ENCODE measurements at places on chromosomes 2 and 18. TPM values are rescaled to one million over a fixed set of nuclear protein-coding genes. Genes with fewer than 3 reads are reported as not detected.

DNA sequence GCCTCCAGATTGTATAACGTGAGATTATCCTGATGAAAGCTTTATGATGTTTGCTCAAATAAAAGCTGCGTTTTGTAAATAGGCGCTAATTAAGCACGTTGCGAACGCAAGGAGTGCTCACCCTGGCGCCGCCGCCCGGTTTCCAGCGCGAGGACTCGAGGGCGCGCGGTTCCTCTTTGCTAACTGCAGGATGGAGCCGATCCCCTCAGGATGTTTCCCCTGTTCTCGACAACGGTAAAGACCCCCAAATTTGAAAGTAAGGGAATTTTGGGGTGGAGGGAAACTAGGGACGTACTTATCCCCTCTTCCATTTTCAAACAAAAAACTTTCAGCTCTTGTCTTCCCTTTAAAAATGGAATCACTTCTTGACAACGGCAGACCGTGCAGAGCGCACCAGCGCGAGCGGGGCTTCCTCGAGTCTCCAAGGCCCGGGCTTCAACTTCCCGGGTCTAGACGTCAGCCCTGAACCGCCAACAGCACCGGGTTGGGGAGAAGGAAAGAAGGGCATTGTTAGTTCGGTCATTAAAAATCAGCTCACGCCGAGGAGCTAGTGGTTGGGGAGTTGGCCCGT, 1.1 kb upstream of the GBX2 start:
- H3K27me3 ChIP-seq, result peaks cover 63% of the 10 kb centered on the region
- H3K36me3 ChIP-seq, result no peaks in the 10 kb centered on the region
- peaks cover 22% of the 10 kb centered on the region for H3K4me1 ChIP-seq
- DNase-seq, result no peak

Gene THAP4
- 48.3 TPM for total RNA-seq

GRCh38 chr2:20446917-20447436, at the start of gene RHOB:
RHOB (plus strand) TSS chr2:20447074; CDS start chr2:20447466, 392 bp downstream.
- peak within 1 kb of the TSS; percentile 89 for H3K4me3 ChIP-seq
- peak; percentile 99 for DNase-seq
- H3K4me1 ChIP-seq, result peaks cover 46% of the 10 kb centered on the region
- H3K27me3 ChIP-seq, result peaks cover 21% of the 10 kb centered on the region

DNA sequence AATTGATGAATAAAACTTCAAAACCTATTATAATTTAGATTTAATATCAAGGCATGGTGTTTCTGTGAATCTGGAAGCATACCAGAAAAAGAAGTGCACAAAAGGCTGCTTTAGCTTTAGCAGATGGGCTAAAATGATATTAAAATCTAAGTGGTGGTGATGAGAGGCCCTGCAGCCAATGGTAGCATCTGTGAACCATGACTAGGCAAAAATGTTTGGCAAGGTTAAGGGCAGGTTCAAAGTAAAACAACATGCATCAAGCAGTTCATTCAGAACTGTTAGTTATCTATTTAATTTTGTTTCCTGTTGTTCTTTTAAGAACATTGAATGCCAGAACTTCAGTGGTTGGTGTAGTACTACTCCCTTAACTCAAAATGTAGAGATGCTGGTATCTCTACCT, 1736.9 kb upstream of the CELF4 start:
- DNase-seq, result no peak
- no peaks in the 10 kb centered on the region for H3K27me3 ChIP-seq
- H3K4me1 ChIP-seq, result no peaks in the 10 kb centered on the region
- no peak overlapping the region for H3K4me3 ChIP-seq
- H3K36me3 ChIP-seq, result no peaks in the 10 kb centered on the region

DNA sequence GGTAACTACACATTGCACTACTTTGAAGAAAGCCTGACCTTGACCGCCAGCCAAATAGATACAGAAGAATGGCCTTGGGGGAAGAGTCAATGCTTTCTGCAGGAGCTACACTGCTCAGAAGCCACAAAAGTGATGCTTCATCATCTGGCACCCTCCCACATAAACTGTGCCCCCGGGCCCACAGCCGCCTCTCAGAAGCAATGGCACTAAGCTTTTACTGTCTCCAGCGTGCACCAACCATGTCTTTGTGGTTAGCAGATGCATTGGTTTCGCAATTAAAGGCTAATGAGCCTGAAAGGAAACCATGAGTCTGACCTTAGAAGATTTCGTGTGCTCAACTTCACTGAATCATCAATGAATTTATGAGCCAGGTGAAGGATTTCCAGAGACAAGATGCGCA, 209.4 kb upstream of the TRIB2 start:
- peak overlapping the region; percentile 66 for H3K27ac ChIP-seq
- H3K27me3 ChIP-seq, result no peaks in the 10 kb centered on the region
- peaks cover 17% of the 10 kb centered on the region for H3K36me3 ChIP-seq
- no peak overlapping the region for H3K4me3 ChIP-seq
- peak; percentile 98 for DNase-seq
